ENCODE measurements at places on chromosomes 7 and 10.

- peak; percentile 9 for DNase-seq
These were observed 29.9 kb downstream of the SEC61G start for GRCh38 chr7:54729107-54729506.

DNA sequence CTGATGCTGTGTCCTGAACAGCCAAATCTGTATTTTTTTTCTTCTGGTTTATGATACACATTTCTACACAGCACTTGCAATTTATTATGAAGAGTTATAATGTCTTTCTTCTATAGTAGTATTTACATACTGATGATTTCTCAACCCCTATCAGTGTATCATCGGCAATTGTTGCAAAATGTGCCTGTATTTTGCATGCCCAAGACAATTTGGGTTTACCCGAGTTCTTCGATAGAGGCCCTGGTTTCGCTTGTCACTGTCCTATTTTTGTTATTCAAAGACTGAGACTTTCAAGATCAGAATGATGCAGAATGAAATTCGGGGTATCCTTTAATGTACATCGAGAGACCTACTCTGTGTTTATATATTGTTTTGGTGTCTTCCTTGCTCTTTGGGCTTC lies 184.5 kb upstream of the PRSS58 start:
- no peak for DNase-seq

DNA sequence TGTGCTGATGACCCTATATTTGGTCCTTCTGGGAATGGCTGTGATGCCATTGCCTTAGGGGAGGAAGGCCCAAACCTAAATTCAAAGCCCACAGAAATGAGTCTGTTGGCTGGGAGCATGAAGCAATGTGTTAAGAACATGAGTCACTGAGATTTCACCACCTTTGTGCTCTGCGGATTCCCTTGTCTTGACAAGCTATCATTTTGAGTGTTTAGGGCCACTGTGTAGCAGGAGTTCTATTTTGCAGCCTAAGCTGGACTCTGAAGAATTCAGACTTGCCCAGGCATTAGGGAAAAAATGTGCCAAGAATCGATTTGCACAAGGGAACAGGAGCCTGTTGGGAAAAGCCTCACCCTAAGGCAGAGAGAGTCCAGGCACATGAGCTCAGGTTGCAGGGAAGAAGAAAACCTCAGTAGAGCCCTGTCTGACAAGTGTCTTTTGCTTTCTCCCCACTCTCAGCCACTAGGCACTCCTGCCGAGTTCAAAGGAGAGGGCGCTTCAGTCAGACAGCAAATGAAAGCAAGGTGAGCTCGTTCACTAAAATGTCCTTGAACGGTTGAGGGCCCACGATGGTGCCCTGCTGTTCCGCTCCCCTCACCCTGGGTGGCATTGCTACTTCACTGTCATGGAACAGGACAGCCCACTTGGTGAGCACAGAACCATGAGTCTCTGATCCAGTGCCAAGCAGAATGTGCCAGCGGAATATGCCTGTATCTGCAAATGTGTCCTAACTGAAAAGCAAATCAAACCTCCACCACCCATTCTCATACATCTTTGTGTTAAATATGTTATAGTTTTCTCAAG lies 93.6 kb downstream of the PRLHR start:
- DNase-seq = peak; percentile 98

- no peak for DNase-seq
These were observed 127.6 kb downstream of the TNS3 start for GRCh38 chr7:47454069-47454973.

DNA sequence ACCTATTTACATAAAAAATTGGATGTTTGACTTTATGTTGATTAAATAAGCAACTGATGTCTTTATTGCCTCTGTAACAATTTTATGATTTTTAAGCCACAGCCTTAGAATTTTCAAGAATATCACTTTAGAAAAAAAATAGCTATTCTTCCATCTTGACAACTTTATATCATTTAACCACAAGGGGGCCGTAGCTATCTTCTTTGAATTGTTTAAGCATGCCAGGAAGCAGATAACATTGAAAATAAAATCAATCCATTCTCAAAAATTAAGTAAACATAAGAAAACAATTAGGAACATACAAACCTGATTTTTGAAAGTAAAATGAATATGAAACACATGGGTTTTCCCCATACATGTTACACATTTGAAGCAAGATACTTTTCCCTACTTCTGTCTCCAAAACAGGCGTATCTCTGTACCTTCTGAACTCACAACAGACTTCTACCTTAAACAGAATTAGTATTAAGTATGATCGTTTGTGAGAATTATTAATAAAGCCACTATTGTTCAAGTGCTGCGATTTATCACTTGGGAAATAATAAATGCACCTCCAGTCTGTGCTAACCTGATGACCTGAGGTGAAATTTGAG lies 209.0 kb downstream of the CACNA2D1 start:
- DNase-seq = no peak

DNA sequence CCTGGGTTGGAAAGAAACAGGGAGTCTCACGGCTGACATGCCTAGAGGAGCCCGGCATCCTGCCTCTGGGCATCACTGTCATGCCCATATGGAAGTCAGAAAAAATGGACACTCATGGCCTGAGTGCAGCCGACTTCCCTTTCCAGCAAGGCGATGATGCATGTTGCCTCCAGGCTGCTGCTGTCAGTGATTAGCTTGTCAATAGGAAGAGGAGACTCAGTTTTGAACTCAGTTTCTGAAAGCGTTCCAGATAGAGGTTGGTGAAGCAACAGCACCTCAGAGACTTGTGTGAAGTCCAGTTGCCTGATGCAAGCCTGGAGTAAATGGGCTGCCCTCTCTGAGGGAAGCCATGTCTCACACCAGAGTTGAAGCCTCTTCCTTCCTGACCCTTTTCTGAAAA lies 148.4 kb downstream of the TPST1 start:
- peak; percentile 86 for DNase-seq

DNA sequence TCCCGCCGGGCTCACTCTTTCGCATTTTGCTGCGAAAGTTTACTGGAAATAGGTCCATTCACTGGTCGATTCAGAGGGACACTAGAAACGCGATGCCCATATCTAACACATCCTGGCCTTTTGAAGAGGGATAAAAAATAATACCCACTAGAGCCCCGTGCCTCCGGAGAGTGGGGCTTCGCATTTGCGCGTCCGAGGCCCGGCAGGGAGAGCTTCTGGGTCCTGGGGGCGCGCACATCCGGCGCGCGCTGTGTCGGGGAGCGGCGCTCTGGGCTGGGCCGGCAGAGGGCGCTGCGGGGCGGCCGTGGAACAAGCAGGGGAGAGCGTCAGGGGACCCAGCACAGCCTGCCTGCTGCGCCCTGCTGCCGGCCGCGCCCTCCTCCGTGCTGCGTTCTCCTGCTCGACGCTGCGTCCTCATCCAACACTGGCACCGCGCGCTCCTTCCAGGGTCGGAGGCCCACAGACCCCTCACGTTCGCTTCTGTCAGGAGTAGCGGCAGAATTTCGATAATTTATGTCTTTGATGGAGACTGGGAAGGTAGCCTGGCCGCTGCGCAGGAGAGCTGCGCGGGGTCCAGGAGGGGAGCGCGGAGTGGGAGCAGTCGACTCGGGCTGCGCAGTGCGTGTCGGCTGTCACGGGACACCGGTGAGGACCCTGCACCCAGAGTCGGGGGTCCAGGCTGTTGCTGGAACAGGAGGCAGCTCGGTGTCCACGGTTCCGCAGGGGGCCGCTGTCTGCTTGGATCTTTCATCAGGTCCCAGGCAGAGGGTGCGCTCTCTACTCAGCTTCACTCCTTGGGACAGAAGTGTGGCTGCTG lies 41.5 kb upstream of the ZNF32 start:
- peak; percentile 59 for DNase-seq

DNA sequence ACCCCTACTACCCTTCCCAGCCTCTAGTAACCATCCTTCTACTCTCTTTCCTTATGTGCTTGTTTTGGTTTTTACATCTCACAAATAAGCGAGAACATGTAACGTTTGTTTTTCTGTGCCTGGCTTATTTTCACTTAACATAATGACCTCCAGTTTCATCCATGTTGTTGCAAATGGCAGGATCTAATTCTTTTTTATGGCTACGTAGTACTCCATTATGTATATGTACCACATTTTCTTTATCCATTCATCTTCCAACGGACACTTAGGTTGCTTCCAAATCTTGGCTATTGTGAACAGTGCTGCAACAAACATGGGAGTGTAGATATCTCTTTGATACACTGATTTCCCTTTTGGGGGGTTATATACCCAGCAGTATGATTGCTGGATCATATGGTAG lies 33.6 kb upstream of the SLC26A4 start:
- no peak for DNase-seq

DNA sequence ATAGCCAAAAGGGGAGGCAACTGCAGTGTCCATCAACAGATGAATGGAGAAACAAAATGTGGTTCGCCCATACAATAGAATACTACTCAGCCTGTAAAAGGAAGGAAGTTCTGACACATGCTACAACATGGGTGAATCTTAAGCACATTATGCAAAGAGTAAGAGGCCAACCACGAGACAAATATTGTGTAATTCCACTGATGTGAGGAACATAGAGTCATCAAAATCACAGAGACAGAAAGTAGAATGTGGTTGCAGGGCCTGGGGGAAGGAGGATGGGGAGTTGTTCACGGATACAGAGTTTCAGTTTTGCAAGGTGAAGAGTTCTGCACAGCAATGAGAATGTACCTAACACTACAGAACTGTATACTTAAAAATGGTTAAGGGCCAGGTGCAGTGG lies 13.7 kb upstream of the C10orf71 start:
- DNase-seq = peak; percentile 34

DNA sequence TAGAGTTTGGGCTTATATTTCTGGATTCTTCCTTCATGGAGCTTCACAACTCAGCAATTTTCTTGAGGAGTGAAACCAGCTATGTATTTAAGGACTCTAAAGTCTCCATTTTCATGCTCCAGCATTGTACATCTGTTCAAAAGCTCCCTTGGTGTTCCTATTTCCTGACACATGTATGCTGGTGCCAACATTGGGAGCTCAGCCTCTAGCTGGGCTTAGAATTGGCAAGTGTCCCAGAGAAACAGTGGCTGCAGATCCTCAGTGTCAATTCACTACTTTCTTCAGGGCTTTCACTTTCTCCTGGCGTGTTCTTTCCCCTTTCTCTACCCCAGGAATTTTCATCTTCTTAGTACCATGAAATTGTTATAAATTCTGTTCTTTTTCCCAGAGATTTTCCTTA lies 103.1 kb downstream of the ZNF467 start:
- DNase-seq = no peak

DNA sequence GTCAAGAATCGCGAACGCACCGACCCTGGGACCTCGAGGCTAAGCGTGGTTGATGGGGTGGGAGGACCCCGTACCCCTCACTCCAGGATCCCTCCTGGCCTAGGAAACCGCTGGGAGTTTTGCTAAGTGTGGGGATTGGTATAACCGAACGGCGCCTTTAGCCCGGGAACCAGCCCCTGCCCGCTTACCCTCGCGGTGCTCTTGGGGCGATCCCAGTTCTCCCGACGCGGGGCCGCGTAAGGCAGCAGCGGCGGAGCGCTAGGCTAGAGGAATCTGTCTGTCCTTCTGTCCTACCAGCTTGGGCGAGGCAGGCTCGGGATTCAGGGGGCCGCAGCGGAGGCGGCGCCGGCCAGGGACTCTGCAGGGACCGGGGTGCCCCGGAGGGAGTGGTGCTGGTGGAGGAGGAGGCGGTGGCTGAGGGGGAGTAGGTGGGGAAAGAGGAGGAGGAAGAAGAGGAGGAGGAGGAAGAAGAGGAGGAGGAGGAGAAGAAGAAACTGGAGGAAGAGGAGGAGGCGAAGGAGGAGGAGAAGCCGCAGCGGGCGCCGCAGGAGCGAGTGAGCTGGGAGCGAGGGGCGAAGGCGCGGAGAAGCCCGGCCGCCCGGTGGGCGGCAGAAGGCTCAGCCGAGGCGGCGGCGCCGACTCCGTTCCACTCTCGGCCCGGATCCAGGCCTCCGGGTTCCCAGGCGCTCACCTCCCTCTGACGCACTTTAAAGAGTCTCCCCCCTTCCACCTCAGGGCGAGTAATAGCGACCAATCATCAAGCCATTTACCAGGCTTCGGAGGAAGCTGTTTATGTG lies 439 bp upstream of the EMX2 start:
- no peak for DNase-seq

DNA sequence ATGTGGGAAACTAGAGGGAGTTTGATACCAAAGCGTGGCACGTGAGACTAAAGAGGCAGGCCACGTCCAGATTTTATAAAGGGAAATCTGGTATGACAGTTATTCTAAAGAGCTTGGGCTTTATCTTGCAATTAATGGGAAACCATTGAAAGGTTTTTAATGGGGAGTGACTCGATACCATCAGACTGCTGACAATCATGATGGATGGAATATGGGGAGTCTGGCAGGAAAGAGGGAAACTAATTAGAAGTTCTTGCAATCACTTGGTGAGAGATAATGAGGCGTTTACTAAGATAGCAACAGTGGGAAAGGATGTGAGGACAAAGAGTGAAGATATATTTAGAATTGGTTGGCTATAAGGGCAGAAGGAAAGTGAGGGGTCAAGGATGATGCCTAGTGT lies 94.0 kb downstream of the MBL2 start:
- no peak for DNase-seq

- no peak for DNase-seq
These were observed 64.4 kb downstream of the CALML3 start for GRCh38 chr10:5589011-5589660.

GRCh38 chr7:46421441-46422230 lies 500.6 kb upstream of the IGFBP3 start:
- DNase-seq = no peak

DNA sequence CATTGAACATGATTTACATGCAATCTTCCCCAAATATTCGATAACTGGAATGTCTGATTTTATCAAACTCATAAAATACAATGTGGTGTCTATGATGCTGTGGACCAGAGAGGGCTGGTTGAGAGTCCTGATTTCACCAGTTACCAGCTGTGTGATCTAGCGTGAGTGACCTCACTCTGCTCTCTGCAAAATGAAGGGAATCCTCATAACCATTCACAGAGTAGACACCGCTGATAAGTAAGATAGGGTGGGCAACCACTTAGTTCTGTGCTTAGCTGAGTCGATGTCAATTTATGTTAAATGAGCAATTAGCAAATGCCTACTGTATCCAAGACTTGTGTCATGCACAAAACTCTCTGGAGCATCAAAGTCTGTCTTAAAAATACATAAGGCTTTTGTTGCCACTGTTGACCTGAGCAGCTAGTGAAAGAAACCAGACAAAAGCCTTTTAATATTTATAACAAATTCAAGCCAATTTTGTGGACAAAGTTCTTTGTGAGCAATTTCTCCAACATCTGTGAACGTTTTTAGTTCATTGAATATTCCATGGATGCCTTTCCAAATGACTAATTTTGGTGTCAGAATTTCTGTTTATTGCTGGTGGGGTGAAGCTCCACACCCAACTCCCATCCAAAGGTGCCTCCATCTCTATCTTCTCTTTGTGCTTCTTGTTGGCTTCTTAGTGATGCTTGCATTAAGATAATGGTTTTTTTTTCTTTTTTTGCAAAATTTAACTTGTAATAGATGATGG lies 314.2 kb downstream of the ADRA2A start:
- no peak for DNase-seq

GRCh38 chr10:132035476-132035875 lies 30.3 kb upstream of the JAKMIP3 start:
- DNase-seq = no peak
